ENCODE measurements at places on chromosomes 5 and 9. TPM values are rescaled to one million over a fixed set of nuclear protein-coding genes. Genes with fewer than 3 reads are reported as not detected.

GRCh38 chr9:81558091-81558830, 131.1 kb downstream of the TLE1 start:
- no peaks in the 10 kb centered on the region for H3K27me3 ChIP-seq
- no peaks in the 10 kb centered on the region for H3K36me3 ChIP-seq

GRCh38 chr5:73100109-73100508, 20.3 kb upstream of the TMEM171 start:
- DNase-seq: no peak
- H3K36me3 ChIP-seq: no peaks in the 10 kb centered on the region
- no peak overlapping the region for H3K27ac ChIP-seq
- H3K4me3 ChIP-seq: no peak overlapping the region
- no peaks in the 10 kb centered on the region for H3K27me3 ChIP-seq

DNA sequence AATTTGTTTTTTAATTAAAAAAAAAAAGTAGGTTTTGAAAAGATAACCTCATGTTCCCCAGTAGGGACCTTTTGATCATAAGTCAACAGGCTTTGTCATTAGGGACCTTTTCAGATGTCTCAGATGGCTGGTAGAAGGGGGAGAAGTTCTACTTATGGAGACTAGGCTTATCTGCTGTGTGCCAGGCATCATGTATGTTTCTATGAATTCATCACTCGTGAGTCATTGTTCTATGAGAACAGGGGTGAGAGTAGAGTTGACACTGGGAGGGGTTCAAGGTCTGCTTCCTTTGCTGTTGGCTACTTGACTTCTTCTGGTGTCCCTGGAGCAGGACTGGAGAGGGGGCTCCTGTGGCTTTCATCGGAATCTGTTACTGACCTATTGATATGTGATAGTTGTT, 138.8 kb downstream of the KDM4C start:
- H3K4me1 ChIP-seq: no peaks in the 10 kb centered on the region
- H3K4me3 ChIP-seq: no peak overlapping the region
- H3K27me3 ChIP-seq: no peaks in the 10 kb centered on the region
- no peak for DNase-seq
- H3K27ac ChIP-seq: no peak overlapping the region

DNA sequence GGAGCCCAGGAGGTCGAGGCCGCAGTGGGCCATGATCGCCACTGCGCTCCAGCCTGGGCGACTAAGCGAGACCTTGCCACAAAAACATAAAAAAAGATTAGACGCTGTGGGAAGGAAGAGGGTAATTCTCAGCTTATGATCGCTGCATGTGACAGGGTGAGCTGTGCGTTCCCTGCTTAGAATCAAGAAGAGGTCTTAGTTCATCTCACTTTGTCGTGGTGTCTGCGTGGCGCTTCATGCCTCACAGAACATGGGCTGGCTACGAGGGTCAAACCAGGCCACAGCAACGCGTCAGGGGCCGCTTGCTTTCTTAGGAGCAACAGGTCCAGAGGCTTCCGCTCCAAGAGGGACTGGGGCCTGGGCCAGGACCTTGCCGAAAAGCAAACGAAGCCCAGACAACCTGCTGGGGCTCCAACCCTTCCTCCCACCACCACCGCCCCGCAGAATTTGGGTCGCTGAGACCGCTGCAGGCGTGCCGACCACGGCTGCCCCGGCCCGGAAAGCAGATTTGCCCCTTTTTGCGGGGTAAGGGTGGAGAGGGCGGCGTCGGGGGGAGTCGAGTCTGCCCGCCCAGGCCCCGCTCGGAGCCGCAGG, 10.0 kb upstream of the GRIN1 start:
- no peaks in the 10 kb centered on the region for H3K36me3 ChIP-seq
- DNase-seq: no peak
- H3K4me1 ChIP-seq: peaks cover 16% of the 10 kb centered on the region
- peak overlapping the region; percentile 80 for H3K27ac ChIP-seq
- peak overlapping the region; percentile 76 for H3K4me3 ChIP-seq

- no peak for DNase-seq
- no peak overlapping the region for H3K4me3 ChIP-seq
- H3K36me3 ChIP-seq: no peaks in the 10 kb centered on the region
- no peak overlapping the region for H3K27ac ChIP-seq
- no peaks in the 10 kb centered on the region for H3K4me1 ChIP-seq
- H3K27me3 ChIP-seq: no peaks in the 10 kb centered on the region
Measured at GRCh38 chr5:173904151-173904550, 16.0 kb downstream of the CPEB4 start.

GRCh38 chr9:36039121-36039520, 2.4 kb downstream of the RECK start:
- H3K4me1 ChIP-seq: peaks cover 10% of the 10 kb centered on the region
- no peaks in the 10 kb centered on the region for H3K36me3 ChIP-seq
- H3K27ac ChIP-seq: no peak overlapping the region
- H3K27me3 ChIP-seq: no peaks in the 10 kb centered on the region
- no peak for DNase-seq
- H3K4me3 ChIP-seq: no peak overlapping the region

DNA sequence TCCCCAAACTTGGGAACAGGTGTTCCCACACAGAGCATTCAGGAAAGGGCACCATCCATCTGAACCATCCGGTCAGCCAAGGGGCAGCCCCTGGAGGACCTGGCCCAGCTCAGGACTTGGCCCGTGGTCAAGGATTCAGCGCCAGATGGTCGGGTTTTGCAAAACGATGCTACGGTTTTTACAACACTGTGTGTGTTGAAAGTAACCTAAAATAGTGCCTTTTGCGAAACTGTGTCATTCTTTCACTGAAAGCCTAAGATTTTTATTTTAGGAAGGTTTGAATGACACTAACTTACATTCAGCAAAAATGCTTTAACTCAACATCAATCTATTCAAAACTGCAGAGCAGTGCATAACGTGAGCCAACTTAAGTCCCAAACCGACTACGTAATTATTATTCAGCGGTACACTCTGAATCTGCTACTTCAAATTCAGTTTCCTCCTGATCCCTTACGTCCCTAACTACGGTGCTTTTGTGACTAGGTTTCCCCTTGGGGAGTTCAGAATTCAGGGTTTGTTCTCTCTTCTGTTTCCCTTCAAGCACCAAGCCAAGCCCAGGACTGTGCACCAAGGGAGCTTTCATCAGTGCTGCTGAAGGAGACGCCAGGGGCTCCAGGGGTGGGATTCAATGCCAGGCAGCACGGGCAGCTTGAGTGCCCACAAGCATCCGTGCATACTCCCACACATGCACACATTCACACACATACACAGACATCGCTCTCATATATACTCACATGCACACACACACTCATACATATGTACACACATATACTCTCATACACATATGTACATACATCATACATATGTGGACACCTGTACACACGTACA, 25.8 kb downstream of the LPCAT1 start:
- DNase-seq: no peak
- no peak overlapping the region for H3K4me3 ChIP-seq

- H3K36me3 ChIP-seq: no peaks in the 10 kb centered on the region
- H3K27ac ChIP-seq: no peak overlapping the region
- no peaks in the 10 kb centered on the region for H3K27me3 ChIP-seq
- no peaks in the 10 kb centered on the region for H3K4me1 ChIP-seq
Measured at GRCh38 chr5:178192787-178193186, 5.6 kb upstream of the GMCL2 start.

DNA sequence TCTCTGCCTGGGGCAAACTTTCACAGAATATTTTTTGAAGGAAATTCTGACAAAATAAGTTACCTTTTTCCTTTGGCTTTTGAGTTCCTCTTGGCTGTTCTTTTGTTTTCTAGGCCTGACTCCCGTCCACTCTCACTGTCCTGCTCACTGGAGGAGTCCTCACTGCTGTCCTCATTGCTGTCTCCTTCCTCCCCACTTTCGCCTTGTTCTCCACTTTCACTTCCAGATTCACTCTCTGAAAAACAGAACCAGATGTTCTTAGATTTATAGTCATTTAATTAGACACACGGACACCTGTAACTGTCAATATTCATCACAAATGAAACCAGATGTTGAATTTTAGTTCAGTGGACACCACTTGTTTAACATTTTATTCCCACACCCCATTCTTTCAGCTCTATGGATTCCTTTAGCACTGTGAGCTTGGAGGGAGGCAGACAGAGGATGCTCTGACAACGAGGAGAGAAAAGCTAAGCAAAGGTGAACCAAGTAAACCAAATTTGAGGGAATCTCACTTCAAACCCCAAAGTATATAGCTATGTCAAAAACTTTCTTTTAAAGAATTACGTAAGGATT, 180.7 kb downstream of the AP3B1 start:
- H3K4me1 ChIP-seq: no peaks in the 10 kb centered on the region
- H3K4me3 ChIP-seq: no peak overlapping the region
- DNase-seq: no peak
- H3K27ac ChIP-seq: no peak overlapping the region

GRCh38 chr5:59598547-59598874, 295.0 kb downstream of the PDE4D start:
- H3K4me3 ChIP-seq: no peak overlapping the region
- no peak overlapping the region for H3K27ac ChIP-seq
- H3K36me3 ChIP-seq: no peaks in the 10 kb centered on the region
- peaks cover 3% of the 10 kb centered on the region for H3K4me1 ChIP-seq
- H3K27me3 ChIP-seq: no peaks in the 10 kb centered on the region

GRCh38 chr5:15452781-15453180, 47.2 kb upstream of the FBXL7 start:
- H3K36me3 ChIP-seq: no peaks in the 10 kb centered on the region
- H3K27me3 ChIP-seq: no peaks in the 10 kb centered on the region
- H3K4me3 ChIP-seq: no peak overlapping the region
- no peak overlapping the region for H3K27ac ChIP-seq

DNA sequence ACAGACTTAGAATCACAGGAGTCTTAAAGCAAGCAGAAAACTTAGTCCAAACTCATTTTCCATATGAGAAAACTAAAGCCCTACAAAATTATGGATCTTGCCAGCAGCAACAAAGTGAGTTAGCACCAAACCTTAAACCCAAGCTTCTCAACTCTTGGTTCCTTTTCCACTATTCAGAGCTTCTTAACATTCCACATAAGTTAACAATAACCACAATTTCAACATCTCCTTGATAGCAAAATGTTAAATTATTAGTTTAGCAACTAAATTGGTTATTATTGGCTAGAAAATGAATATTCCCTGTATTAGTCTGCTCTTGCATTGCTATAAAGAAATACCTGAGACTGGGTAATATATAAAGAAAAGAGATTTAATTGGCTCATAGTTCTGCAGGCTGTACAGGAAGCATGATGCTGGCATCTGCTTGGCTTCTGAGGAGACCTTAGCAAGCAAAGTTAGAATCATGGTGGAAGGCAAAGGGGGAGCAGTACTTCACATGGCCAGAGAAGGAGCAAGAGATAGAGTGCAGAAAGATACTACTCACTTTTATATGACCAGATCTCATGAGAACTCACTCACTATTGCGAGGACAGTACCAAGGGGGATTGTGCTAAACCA, 26.2 kb upstream of the ARSB start:
- H3K36me3 ChIP-seq: no peaks in the 10 kb centered on the region
- no peaks in the 10 kb centered on the region for H3K27me3 ChIP-seq
- DNase-seq: no peak
- no peaks in the 10 kb centered on the region for H3K4me1 ChIP-seq
- no peak overlapping the region for H3K27ac ChIP-seq

- no peaks in the 10 kb centered on the region for H3K27me3 ChIP-seq
- no peaks in the 10 kb centered on the region for H3K4me1 ChIP-seq
- H3K4me3 ChIP-seq: no peak overlapping the region
- H3K36me3 ChIP-seq: no peaks in the 10 kb centered on the region
Measured at GRCh38 chr5:180119031-180119902, 47.7 kb upstream of the RNF130 start.

DNA sequence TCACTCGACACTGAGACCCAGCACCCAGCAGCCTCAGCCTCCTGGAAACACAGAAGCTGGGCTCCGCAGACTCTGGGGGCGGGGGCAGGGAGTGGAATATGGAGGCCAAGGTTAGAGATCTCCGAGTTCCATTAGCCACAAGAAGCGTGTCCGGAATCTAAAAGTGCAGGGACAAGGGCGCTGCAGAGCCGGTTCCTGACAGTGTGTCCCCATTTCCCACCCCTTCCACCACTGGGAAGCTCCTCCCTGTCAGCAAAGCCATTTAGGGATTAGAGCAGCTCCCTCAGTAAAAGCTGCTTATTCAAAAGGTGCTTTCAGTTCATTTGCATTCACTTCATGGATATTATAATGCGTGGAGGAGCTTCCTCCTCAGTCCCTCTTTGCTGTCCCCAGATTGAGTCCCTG, 74.1 kb upstream of the HSPA9 start:
- H3K27me3 ChIP-seq: no peaks in the 10 kb centered on the region
- no peak for DNase-seq
- H3K27ac ChIP-seq: no peak overlapping the region

- H3K27ac ChIP-seq: no peak overlapping the region
- no peak for DNase-seq
- no peak overlapping the region for H3K4me3 ChIP-seq
- no peaks in the 10 kb centered on the region for H3K27me3 ChIP-seq
- H3K36me3 ChIP-seq: no peaks in the 10 kb centered on the region
- no peaks in the 10 kb centered on the region for H3K4me1 ChIP-seq
Measured at GRCh38 chr5:3002230-3002629, 250.8 kb upstream of the IRX2 start.

DNA sequence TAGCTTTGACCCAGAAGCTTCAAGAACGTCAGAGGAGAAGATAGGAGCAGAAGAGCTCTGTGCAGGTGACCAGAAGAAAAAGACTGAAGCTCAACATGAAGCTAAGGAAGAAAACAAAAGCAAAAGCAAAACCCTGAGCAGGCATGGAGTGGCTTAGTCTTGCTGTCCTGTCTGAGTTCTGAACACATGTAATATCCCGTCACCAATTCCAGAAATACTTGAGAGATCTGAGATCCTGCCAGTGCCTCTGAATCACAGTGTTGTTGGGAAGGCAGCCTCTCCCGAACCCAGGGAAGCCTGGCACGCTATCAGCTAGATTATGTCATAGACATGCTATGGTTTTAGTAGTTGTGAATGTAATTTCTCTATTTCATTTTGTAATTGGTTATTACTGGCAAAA, 235.7 kb downstream of the ICE1 start:
- peak; percentile 9 for DNase-seq
- H3K4me1 ChIP-seq: no peaks in the 10 kb centered on the region
- H3K36me3 ChIP-seq: no peaks in the 10 kb centered on the region
- H3K27ac ChIP-seq: peak overlapping the region; percentile 42
- H3K4me3 ChIP-seq: no peak overlapping the region

DNA sequence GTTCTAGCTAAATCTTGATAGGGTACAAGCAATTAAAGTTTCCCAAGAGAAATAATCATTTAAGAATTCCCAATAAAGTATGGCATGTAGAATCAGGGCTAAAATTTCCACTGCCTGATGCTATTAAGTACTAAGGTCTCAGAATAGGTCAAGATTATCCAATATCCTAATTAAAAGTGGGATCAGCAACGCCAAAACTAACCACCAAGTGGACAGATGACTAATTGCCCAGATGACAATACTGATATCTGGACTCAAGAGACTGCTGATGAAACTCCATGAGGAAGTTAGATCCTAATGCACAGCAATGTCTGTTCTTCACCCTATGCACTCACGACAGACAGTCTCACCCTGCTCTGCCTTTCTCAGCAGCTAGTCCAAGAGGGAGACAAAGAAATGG, 14.3 kb downstream of the DEPDC1B start:
- H3K36me3 ChIP-seq: peaks cover 11% of the 10 kb centered on the region
- H3K4me3 ChIP-seq: no peak overlapping the region
- H3K4me1 ChIP-seq: no peaks in the 10 kb centered on the region

- no peaks in the 10 kb centered on the region for H3K4me1 ChIP-seq
- no peaks in the 10 kb centered on the region for H3K27me3 ChIP-seq
- H3K4me3 ChIP-seq: no peak overlapping the region
- no peaks in the 10 kb centered on the region for H3K36me3 ChIP-seq
Measured at GRCh38 chr5:106380736-106381135, 1290.0 kb downstream of the EFNA5 start.

The IL3 gene
- total RNA-seq: not detected

The DNAI1 gene
- 12.8 TPM for total RNA-seq

The EQTN gene
- not detected for total RNA-seq

The OTP gene
- not detected for total RNA-seq

The SHC3 gene
- total RNA-seq: 19.2 TPM

The LHX6 gene
- 3.2 TPM for total RNA-seq

The SUSD1 gene
- total RNA-seq: 26.6 TPM

The CBY3 gene
- not detected for total RNA-seq

The PPP3R2 gene
- not detected for total RNA-seq

The ALDH7A1 gene
- total RNA-seq: 40.7 TPM
